Vagina (tissue), 2 donors: ENCODE measurements at places on chromosomes 7 and 10.

DNA sequence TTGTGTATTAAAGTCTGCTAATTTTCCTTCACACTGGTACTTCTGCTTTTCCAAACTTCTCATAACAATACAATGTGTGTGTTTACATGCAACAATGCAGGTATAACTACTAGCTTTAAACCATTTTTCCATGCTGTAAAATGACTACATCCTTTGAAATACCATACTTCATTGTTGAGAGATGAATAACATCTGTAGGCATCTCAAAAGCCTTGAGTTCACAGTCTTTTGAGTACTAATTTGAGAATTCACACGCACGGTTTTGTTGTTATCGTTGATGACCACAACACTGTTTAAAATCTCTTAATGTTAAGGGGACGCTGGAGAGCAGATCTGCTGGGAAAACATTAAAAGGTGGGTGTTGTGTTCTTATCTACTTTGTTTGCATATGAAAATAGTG, 37.4 kb downstream of the SEMA3A start:
- DNase-seq = no peak

GRCh38 chr7:100778061-100778621, 44.7 kb downstream of the ZAN start:
- no peak for DNase-seq

DNA sequence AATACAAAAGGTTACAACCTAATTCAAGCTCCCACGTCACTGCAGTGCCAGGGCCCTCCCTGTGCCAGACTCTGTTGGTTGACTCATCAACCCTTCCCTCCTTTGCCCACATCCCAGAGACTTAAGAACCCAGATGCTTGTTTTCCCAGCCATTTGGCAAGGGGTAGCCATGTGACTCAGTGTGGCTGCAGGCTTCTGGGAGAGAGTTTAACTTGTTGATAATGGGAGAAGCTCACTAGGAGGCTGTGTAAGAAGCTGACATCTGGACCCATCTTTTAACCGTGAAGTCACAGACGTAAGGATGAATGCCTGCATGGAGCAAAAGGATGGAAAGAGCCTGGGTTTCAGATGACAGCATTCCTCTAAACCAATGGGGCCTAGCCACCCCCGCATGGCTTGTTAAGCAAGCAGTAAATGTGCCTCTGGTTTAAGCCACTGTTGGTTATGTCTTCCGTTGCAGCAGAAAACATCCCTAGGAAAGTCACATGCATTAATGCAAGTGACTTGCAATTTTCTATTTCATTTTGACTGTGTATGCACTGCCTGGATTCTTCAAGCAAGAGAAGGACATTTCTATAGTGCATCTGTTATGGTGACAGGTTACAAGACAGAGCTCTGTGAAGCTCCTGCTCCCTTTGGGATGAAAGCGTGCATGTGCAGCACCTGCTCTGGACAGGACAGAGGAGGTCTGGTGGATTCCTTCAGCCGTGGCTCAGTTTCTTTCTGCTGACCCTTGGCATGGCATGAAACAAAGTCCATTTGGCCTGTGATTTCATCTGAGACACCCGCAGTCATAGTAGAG, 57.5 kb upstream of the CREB5 start:
- no peak for DNase-seq

DNA sequence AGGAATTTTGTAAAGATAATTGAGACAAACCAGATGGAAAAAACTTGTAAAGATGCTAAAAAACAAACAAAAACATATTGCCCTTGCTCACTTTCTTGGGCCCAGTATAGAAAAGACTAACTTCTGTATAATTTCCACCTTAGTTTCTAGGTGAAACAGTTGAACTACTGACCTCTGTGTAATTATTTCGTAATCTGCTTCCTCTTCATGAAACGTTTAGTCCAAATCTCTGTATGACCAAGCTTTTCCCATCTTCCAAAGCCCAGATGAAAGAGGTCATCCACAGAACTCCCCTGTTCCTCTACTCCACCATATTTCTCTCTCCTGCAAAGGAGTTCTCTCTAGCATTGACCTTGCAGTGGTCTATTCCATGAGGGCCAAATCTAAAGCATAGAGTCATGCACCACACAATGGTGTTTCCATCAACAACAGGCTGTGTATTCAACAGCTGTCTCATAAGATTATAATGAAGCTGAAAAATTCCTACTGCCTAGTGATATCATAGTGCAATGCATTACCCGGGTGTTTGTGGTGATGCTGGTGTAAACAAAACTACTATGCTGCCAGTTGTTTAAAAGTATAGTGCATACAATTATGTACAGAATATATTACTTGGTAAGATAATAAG, 647.6 kb downstream of the TNS3 start:
- DNase-seq = no peak

- DNase-seq = peak; percentile 85
These were observed 124.5 kb upstream of the RET start for GRCh38 chr10:42952349-42952748.

GRCh38 chr7:74617180-74617744, 40.3 kb upstream of the GTF2I start:
- DNase-seq = no peak

DNA sequence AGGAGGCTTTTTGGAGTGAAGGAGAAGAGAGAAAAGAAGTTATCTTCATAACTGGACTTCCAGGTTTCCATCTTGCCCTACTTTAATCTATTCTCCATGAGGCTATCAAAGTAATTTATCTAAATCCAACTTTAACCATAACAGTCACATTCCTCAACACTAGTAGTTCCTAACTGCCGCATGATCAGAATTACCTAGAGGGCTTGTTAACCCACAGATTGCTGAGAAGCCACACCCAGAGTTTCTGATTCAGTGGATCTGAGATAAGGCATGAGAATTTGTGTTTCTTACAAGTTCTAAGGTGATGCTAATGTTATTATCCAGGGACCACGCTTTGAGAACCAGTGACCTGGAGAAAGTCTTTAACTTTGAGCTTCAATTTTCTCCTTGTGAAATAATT, 8.3 kb upstream of the COL1A2 start:
- DNase-seq = no peak

DNA sequence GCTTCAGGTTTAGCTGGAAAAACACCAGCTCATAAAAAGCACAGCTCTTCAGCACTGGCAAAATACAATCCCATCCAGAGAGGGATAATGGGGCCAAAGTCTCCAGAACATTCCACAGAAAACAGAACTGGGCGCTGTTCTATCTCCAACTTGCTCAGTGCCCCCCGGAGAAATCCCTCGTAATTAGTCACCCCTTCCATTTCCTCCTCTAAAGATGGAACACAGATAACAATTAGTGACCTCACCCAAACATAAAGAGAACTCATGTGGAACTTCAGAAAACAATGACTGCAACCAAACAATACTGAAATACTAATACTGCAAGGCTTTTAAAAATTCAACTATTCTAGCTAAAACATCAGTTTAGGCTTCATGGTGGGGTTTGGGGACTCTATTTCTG, 46.3 kb downstream of the KIAA1549 start:
- DNase-seq = no peak

GRCh38 chr10:132543916-132544743, 6.5 kb downstream of the INPP5A start:
- DNase-seq = no peak

- DNase-seq = no peak
These were observed 1.8 kb downstream of the TSPAN13 start for GRCh38 chr7:16755397-16755796.

GRCh38 chr10:93941606-93942005, 47.8 kb downstream of the SLC35G1 start:
- no peak for DNase-seq

- DNase-seq = no peak
These were observed 605.4 kb upstream of the NRP1 start for GRCh38 chr10:33939892-33940291.

GRCh38 chr10:119431034-119431772, 111.3 kb downstream of the RGS10 start:
- no peak for DNase-seq

GRCh38 chr10:60731134-60731885, 47.0 kb upstream of the CDK1 start:
- DNase-seq = no peak

DNA sequence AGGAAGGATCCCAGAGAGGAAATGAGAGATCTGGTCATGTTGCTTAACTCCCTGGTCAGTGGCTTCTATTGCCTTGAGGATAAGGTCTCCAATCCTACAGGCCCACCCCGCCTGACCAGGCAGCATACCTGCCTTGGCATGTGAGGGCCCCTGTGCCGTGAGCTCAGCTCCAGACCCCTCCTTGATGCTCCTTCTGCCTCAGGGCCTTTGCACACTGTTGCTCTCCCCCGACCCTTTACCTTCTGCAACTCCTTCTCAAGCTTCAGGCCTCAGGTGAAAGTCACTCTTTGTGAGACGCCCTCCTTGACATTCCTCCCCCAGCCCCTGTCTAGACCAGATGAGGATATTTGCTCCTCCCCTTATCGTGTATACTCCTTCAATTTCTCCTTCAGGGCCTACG, 62.8 kb downstream of the FAM241B start:
- no peak for DNase-seq

- no peak for DNase-seq
These were observed 45.4 kb downstream of the VIM start for GRCh38 chr10:17273403-17273802.

DNA sequence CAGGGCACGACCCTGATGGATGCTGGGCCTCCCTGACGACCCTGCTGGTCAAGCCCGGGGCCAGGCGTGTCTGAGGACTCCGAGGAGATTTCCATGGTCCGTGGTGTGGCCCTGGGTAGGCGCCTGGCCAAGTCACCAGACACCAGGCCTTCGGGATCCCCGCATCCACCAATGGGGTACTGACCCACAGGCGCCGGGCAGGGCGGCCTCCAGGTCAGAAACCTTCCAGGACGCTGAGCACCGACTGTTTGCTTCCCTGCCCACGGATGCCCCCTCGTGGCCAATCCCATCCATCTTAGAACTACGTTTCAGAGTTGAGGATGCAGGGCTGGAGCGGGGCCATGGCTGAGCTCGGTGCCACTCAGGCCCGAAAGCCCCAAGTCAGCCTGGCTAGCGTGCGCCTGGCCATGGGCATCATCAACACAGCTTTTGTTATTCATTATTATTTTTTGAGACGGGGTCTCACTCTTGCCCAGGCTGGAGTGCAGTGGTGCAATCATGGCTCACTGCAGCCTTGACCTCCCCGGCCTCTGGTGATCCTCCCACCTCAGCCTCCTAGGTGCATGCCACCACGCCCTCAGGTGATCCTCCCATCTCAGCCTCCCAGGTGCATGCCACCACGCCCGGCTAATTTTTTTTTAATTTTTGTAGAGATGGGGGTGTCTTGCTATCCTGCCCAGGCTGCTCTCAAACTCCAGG, 7.1 kb upstream of the AMZ1 start:
- no peak for DNase-seq

- DNase-seq = no peak
These were observed at the start of gene GIGYF1 for GRCh38 chr7:100694098-100694745. TSS of gene GIGYF1 (minus strand) at chr7:100694250. CDS start at chr7:100688238, 6,012 bp downstream.

- no peak for DNase-seq
These were observed 15.4 kb downstream of the LRRC27 start for GRCh38 chr10:132347211-132347930.

GRCh38 chr10:98212196-98212595, 55.8 kb downstream of the LOXL4 start:
- DNase-seq = no peak

- no peak for DNase-seq
These were observed 167.8 kb upstream of the ITGB1 start for GRCh38 chr10:33125522-33126517.
